ENCODE measurements at places on chromosomes 16 and 17. TPM values are rescaled to one million over a fixed set of nuclear protein-coding genes. Genes with fewer than 3 reads are reported as not detected.

Gene WNT9B
- 0.16 TPM for total RNA-seq

Gene METRN
- total RNA-seq: 41.1 TPM

Gene WWOX
- total RNA-seq: 120 TPM

Gene CACNA1H
- total RNA-seq: 26.6 TPM

Gene HOXB9
- total RNA-seq: not detected

Gene SPHK1
- 5.3 TPM for total RNA-seq

Gene VWA3A
- 0.33 TPM for total RNA-seq

Gene ATAD5
- total RNA-seq: 8.5 TPM

Gene ALOX12B
- 0.99 TPM for total RNA-seq

Gene HOXB1
- total RNA-seq: not detected

Gene NLGN2
- 36.2 TPM for total RNA-seq

Gene KRTAP4-9
- not detected for total RNA-seq

Gene AIPL1
- total RNA-seq: 335 TPM

Gene C16orf92
- total RNA-seq: not detected

Gene KCNH4
- total RNA-seq: not detected

Gene MT1M
- not detected for total RNA-seq

Gene TMEM235
- 1.8 TPM for total RNA-seq

Gene SMIM22
- not detected for total RNA-seq

Gene CD300LB
- 0.71 TPM for total RNA-seq

Gene TBC1D3B
- total RNA-seq: 4.7 TPM

Gene NPIPB12
- 28.1 TPM for total RNA-seq

Gene SPATA33
- total RNA-seq: 9.7 TPM

Gene GPR179
- 10.4 TPM for total RNA-seq

Gene CCDC144A
- total RNA-seq: 8.4 TPM

Gene EFNB3
- 10.0 TPM for total RNA-seq

Gene NAA38
- 24.0 TPM for total RNA-seq

Gene RNF112
- 5.4 TPM for total RNA-seq

Gene RNU2-1
- total RNA-seq: not detected

Gene MLKL
- total RNA-seq: 5.1 TPM

Gene PLA2G10
- total RNA-seq: not detected

Gene SALL1
- 5.9 TPM for total RNA-seq

Gene TAT
- not detected for total RNA-seq

Gene GPR142
- 0.44 TPM for total RNA-seq

Gene HBA1
- total RNA-seq: 1,075 TPM

Gene LRRC37A
- total RNA-seq: 5.1 TPM

Gene MGAT5B
- total RNA-seq: 9.8 TPM

Gene MRC2
- 178 TPM for total RNA-seq

Gene ZSCAN10
- not detected for total RNA-seq

Gene C17orf67
- total RNA-seq: 1.8 TPM

Gene KRT33A
- not detected for total RNA-seq

Gene C17orf78
- not detected for total RNA-seq

Gene ADORA2B
- total RNA-seq: 13.1 TPM
